Natural killer cell (primary cell): ENCODE measurements at places on chromosomes 3 and 15.

GRCh38 chr3:56796996-56797395, 4.8 kb downstream of the ARHGEF3 start:
- DNase-seq: no peak

DNA sequence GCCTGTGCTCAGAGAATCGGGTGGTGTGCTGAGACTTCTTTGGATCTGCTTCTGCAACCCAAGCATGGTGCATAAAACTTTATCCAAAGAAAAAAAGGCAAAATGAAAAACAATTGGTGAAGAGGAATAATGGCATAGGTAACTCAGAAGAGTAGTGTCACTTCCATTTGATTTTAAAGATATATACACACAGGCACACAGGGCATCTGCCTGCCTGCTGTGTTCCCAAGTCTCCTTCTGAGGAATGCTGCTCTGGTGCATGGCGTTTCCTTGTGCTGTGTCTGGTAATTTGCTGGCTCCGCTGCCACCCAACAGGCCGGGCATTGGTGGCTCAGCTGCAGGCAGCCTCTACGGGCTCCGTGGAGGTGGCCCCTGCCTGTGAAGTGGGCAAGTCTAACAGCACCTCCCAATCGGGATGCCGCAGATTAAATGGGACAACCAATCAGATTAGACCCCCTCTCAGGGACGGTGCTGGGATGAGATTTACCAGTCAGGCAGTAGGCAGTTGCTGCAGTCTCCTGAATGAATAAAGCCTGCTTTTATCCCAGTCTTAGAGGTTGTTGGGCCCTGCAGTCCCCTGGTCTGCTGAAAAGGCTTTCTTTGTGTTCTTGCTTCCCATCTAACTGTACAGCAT, 253.7 kb upstream of the RASGRP1 start:
- DNase-seq: no peak

- no peak for DNase-seq
Measured at GRCh38 chr3:37906734-37907282, 45.1 kb downstream of the CTDSPL start.

DNA sequence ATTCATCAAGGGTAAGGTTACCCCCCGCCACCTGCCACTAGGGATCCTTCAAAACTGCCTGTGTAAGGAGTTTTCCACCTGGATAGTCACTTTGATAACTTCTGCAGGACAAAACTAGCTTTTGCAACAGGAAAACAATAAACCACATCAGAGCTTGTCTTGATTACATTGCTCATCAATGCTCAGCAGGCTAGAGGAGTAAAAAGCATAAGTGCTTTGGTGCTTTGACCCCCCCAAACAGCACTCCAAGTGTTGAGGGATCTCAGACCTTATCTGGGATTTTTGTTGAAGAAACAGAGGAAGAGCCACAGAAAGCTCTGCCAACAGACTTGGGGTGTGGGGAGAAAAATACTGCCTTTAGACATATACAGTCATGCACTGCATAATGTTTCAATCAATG, 10.8 kb upstream of the PHLDB2 start:
- no peak for DNase-seq

DNA sequence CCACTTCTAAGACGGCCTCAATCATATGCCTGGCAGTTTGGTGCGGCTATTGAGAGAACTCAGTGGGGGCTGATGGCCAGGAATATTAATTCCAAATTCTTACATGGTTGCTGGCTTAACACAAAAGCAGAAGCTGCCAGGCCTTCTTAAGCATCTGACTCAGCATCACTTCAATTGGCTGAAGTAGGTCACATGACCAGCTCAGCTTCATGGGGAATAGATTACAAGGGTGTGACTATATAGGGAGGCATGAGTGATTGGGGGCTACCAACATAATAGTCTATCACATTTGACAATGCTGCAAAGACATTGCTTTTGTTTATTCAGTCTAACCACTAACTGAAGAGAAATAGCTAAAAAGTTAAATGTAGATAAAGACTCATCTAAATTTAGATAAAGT, 101.6 kb upstream of the ANKRD28 start:
- no peak for DNase-seq

GRCh38 chr3:161305095-161305991, 66.0 kb downstream of the SPTSSB start:
- no peak for DNase-seq

- DNase-seq: no peak
Measured at GRCh38 chr3:158121295-158121694, 11.4 kb downstream of the RSRC1 start.

DNA sequence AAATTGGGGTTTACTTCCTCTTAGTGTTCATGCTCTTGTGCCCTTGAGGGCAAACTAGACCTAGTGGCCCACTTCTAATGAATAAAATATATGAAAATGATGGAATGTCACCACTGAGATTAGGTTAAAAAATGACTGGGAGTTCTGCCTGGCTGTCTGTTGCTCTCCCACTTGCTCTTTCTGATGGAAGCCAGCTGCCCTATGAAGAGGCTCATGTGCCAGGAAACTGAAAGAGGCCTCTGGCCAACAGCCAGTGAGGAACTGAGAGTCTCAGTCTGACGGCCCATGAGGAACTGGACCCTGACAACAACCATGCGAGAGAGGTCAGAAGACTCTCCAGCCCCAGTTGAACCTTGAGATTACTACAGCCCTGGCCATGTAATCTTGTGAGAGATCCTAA, 107.1 kb upstream of the FHIT start:
- DNase-seq: no peak

- no peak for DNase-seq
Measured at GRCh38 chr3:72230774-72231379, 445.9 kb upstream of the PROK2 start.

GRCh38 chr15:66224946-66225345, 28.6 kb downstream of the MEGF11 start:
- no peak for DNase-seq

DNA sequence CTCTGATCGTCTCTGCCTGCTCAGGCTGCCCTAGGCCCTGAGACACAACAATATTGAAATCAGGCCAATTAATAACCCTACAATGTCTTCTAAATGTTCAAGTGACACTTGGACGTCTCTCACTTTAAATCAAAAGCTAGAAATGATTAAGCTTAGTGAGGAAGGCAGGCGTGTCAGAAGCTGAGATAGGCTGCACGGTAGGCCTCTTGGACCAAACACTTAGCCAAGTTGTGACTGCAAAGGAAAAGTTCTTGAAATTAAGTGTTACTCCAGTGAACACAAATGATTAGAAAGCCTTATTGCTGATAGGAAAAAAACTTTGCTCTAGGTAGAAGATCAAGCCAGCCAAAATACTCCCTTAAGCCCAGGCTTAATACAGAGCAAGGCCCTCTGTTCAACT, 2.2 kb downstream of the HPS3 start:
- DNase-seq: no peak

- DNase-seq: no peak
Measured at GRCh38 chr3:73465926-73466325, 158.8 kb downstream of the PDZRN3 start.
